ENCODE measurements at places on chromosomes 1 and 21. TPM values are rescaled to one million over a fixed set of nuclear protein-coding genes. Genes with fewer than 3 reads are reported as not detected.

S100A8 gene
- 83.5 TPM for total RNA-seq

DCST1 gene
- 0.26 TPM for total RNA-seq

RGS1 gene
- total RNA-seq: 43.4 TPM

CD53 gene
- 38.3 TPM for total RNA-seq

RUNX3 gene
- 2.9 TPM for total RNA-seq

MTR gene
- 54.3 TPM for total RNA-seq

COL18A1 gene
- total RNA-seq: 301 TPM

LYST gene
- 40.0 TPM for total RNA-seq

LCE1A gene
- not detected for total RNA-seq

DNA sequence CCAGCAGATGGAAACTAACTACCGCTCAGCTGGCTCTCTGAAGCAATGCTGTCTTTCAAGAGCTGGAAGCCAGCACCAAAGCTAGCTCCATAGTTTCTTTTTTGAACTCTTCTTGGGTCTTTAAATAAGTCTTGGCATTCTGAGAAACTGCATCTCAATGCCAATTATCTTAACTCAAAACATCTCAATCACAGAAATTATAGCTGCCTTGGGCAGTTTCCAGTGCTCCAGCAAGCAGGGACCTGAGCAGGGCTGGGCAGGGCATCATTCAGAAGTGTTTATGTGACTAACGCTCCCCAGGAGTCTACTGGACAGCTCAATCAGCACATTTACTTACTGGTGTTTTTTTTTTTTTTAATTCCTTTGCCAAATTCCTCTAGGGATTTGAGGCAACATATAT lies 18.3 kb upstream of the PADI4 start:
- H3K4me1 ChIP-seq: no peaks in the 10 kb centered on the region
- DNase-seq: no peak
- no peak overlapping the region for H3K4me3 ChIP-seq

- no peaks in the 10 kb centered on the region for H3K4me1 ChIP-seq
- no peak overlapping the region for H3K4me3 ChIP-seq
- DNase-seq: no peak
- H3K27ac ChIP-seq: no peak overlapping the region
Measured at GRCh38 chr1:183696981-183697380, 43.9 kb upstream of the APOBEC4 start.

GRCh38 chr1:173171152-173171551 lies 36.0 kb downstream of the TNFSF4 start:
- no peak overlapping the region for H3K27ac ChIP-seq
- no peak for DNase-seq
- no peaks in the 10 kb centered on the region for H3K36me3 ChIP-seq
- H3K4me3 ChIP-seq: no peak overlapping the region
- H3K27me3 ChIP-seq: no peaks in the 10 kb centered on the region

DNA sequence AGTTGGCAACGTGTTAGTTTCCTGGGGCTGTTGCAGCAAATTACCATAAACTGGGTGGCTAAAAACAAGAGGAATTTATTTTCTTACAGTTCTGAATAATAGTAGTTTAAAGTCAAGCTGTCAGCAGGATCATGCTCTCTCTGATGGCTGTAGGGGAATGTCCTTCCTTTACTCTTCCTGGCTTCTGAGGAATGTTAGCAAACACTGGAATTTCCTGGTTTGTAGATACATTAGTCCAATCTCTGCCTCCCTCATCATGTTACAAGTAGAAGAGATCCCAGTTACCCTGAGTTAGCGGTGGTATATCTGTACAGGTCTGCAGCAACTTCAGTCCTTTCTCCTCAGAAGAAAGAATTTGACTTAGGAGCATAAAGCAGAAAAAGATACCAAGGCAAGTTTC lies 2249.1 kb downstream of the NCAM2 start:
- no peak for DNase-seq
- no peak overlapping the region for H3K27ac ChIP-seq
- no peaks in the 10 kb centered on the region for H3K36me3 ChIP-seq
- H3K27me3 ChIP-seq: no peaks in the 10 kb centered on the region

- H3K4me3 ChIP-seq: peak overlapping the region; percentile 77
- H3K27ac ChIP-seq: no peak overlapping the region
- H3K27me3 ChIP-seq: no peaks in the 10 kb centered on the region
- no peaks in the 10 kb centered on the region for H3K36me3 ChIP-seq
- no peak for DNase-seq
- no peaks in the 10 kb centered on the region for H3K4me1 ChIP-seq
Measured at GRCh38 chr1:89633800-89634625, 1.1 kb downstream of the LRRC8C start.

DNA sequence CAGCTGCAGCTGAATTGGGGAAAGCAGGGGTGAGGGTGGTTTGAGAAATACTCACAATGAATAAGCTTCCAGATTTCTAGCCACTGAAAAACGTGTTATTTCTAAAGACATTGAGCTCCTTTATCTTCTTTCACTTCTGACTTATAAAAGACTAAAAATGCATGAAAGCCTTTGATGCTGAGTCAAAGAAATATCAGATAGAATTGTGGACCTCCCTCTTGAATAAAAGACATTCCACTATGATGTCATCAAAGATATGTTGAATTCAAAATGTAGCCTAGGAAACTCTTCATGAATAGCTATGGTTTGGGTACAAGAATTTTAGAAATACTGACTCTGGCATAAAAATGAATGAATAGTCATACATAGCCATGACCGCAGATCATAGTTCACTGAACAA lies 44.7 kb upstream of the COL24A1 start:
- DNase-seq: no peak
- no peak overlapping the region for H3K27ac ChIP-seq
- no peak overlapping the region for H3K4me3 ChIP-seq
- H3K27me3 ChIP-seq: no peaks in the 10 kb centered on the region
- H3K4me1 ChIP-seq: no peaks in the 10 kb centered on the region

DNA sequence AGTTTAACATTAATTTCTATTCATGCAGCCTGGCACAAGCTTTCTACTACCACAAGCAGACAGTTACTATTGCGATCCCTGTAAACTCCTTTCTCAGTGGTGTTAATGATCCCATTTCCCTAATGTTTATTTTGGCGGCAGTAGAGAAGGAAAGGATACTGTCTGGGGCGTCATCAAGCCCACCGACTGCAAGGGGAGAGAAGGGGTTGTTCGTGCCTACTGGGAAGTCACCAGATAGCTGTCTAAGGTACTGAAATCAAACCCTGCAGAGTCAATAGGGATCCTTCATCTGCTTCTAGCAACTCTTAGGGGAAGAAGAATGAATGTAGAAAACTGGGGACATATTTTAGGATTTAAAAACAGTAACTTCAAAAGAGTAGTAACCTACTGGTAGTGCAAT lies 95.2 kb upstream of the ADAR start:
- DNase-seq: no peak
- H3K27me3 ChIP-seq: peaks cover 2% of the 10 kb centered on the region
- no peaks in the 10 kb centered on the region for H3K36me3 ChIP-seq
- no peak overlapping the region for H3K4me3 ChIP-seq

GRCh38 chr21:37266515-37267221 lies 466 bp downstream of the VPS26C start:
- H3K36me3 ChIP-seq: no peaks in the 10 kb centered on the region
- H3K4me1 ChIP-seq: peaks cover 4% of the 10 kb centered on the region
- no peaks in the 10 kb centered on the region for H3K27me3 ChIP-seq
- DNase-seq: peak; percentile 71
- peak overlapping the region; percentile 62 for H3K4me3 ChIP-seq
- H3K27ac ChIP-seq: peak overlapping the region; percentile 74

GRCh38 chr1:50438945-50439344 lies 15.7 kb upstream of the DMRTA2 start:
- no peak for DNase-seq
- no peak overlapping the region for H3K4me3 ChIP-seq
- no peak overlapping the region for H3K27ac ChIP-seq
- peaks cover 9% of the 10 kb centered on the region for H3K36me3 ChIP-seq

GRCh38 chr1:166929911-166930310 lies 45.4 kb downstream of the ILDR2 start:
- no peak for DNase-seq
- H3K27me3 ChIP-seq: no peaks in the 10 kb centered on the region
- H3K27ac ChIP-seq: no peak overlapping the region
- no peaks in the 10 kb centered on the region for H3K36me3 ChIP-seq

GRCh38 chr1:203627398-203627797 lies 766 bp downstream of the ATP2B4 start:
- no peak for DNase-seq
- H3K4me1 ChIP-seq: peaks cover 4% of the 10 kb centered on the region
- peak overlapping the region; percentile 92 for H3K4me3 ChIP-seq

GRCh38 chr1:196372896-196373536 lies 235.2 kb downstream of the KCNT2 start:
- H3K27ac ChIP-seq: no peak overlapping the region
- DNase-seq: no peak
- no peak overlapping the region for H3K4me3 ChIP-seq
- H3K27me3 ChIP-seq: no peaks in the 10 kb centered on the region
- no peaks in the 10 kb centered on the region for H3K4me1 ChIP-seq
- no peaks in the 10 kb centered on the region for H3K36me3 ChIP-seq

Measured in aorta (tissue), 5 donors.